ENCODE measurements at places on chromosomes 4 and X.

DNA sequence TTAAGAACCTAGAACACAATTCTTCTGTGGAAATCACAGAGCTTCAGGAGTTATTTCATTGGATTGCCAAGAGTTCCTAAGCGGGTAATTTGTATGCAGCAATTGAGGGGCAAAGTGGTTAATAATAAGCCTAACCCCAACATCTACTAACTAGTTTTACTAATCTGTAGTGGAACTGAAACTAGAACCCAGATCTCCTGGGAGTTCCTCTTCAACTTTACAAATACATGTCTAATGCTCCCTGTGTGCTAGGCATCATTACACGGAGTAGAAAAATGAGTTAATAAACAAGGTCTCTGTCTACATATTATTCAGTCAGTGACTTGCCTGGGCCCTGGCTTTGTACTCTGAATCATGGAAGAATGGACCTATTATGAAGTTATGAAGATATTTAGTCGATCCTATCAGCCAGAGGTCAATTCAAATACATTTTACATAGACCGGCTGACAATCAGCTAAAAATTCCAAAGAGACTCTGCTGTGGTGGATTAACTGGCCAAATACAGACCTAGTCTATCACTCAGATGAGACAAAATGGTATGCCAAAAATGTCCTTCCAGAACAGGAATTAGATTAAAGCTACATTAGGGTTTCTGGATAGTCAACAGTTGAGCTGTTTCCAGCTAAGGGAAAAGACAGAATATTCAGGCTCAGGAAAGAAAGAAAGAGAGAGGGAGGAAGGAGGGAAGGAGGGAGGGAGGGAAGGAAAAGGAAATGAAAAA lies 326.0 kb downstream of the FBXW7 start:
- DNase-seq: no peak

DNA sequence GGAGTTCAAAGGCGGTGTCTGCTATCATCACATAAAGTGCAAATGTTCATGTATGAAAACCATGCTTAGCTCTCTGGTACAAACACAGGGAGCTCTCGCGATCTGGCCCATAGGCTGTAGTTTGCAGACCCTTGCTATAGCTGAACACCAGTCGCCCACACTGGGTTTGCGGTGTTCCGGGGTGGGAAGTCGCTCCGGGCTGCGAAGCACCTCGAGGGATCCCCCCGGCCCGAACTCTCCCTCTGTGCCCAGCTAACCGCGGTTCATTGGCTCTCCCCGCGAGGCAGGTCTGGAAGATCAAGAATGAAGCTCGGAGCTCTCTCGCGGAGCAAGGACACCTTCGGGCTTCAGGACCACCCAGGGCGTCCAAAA lies 341 bp upstream of the PRPS2 start:
- DNase-seq: peak; percentile 10

DNA sequence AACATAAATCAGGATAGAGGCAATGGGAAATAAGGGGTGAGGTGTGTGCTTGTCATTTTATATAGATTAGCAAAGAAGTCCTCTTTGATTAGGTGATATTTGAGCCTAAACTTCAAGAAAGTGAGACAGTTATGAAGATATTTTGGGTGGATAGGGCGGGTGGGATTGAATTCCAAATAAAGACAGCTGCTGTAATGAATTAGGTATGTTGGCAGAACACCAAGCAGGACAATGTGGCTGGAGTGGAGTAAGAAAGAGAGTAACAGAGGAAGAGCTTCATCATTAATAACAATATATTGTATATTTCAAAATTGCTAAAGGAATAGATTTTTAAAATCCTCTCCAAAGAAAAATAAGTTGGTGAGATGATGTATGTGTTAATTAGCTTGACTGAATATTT lies 91.0 kb upstream of the CENPE start:
- DNase-seq: no peak

DNA sequence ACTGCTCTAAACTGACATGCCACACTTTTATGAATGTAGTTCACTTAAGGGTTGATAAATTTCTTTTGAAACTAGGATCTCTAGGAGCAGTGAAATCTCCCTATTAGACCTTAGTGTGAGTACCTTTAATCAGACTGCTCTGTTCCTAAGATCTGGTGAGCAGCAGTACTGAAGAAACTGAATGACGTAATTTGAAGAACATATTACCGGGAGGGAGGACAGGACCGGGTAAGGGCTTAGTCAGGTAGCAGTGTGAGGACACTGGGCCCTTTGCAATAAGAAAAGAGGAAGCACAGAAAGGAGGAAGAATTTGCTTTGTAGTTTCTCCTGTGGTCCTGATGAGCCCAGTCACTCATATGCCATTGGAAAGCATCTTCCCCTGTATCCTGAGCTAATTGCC lies 255.2 kb downstream of the THOC2 start:
- DNase-seq: no peak

GRCh38 chr4:152357206-152357605 lies 178.7 kb downstream of the FBXW7 start:
- no peak for DNase-seq

DNA sequence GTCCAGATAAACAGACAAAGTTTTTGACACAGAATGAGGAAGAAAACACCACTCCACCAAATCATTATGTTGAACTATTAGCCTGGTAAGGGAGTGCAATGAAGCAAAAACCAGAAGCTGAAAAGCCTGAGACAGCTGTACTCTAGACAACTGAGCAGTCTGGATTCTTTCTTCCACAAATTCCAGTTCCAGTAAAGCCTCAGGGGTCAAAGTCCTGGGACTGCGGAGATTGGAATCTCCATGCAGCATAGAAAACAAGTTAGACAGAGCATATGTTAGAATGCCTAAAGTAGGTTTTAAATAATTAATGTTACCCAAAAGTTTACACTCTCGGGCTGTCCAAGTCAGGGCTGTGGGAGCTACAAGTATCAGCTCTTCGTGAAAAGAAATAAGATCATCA lies 263.2 kb downstream of the TECRL start:
- no peak for DNase-seq

DNA sequence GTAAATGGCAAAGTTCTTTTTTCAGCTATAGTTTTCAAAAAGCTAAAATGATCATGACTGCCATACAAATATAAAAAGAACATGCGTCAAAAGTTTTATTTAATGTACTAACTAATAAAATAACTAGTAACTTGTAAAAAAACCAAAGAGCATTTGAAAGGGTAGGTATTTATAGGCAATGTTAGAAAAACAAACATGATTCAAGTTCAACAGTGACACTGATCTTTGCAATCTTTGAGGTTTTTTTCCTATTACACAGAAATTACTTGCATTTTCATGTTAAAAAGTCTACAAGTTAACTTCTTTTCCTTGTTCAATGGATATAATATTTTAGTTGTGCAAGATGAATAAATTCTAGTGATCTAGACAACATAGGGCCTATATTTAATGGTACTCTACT lies 72.3 kb upstream of the GRID2 start:
- DNase-seq: no peak

DNA sequence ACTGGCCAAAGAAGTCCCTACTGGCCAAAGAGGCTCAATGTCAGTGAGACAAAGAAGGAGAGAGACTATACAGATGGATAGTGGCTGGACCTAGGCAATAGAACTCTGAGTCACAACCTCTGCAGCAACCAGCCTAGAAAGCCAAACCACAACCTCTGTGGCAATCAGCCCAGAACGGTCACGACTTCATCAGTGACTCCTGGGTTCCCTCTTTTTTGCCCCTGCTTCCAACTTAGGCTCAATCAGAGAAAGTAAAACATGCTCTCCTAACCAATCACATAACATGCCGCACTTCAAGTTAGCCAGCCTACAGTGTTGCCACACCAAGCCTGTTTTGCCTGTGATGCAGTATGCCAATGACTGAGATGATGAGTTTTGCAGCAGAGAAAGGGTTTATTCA lies 203.4 kb downstream of the ANAPC10 start:
- peak; percentile 68 for DNase-seq

GRCh38 chr4:174933083-174933482 lies 14.9 kb downstream of the ADAM29 start:
- DNase-seq: no peak

- no peak for DNase-seq
Observed at GRCh38 chr4:66169341-66169740, 499.1 kb upstream of the EPHA5 start.

GRCh38 chrX:15854080-15854655 lies 445 bp downstream of the AP1S2 start:
- peak; percentile 43 for DNase-seq

GRCh38 chrX:134206221-134206620 lies 30.8 kb upstream of the CCDC160 start:
- DNase-seq: no peak

GRCh38 chr4:141416677-141417363 lies 196.1 kb downstream of the ZNF330 start:
- DNase-seq: no peak

GRCh38 chrX:138708268-138708667 lies 3.2 kb downstream of the FGF13 start:
- no peak for DNase-seq

GRCh38 chr4:96753216-96753615 lies 913.3 kb downstream of the PDHA2 start:
- DNase-seq: no peak

DNA sequence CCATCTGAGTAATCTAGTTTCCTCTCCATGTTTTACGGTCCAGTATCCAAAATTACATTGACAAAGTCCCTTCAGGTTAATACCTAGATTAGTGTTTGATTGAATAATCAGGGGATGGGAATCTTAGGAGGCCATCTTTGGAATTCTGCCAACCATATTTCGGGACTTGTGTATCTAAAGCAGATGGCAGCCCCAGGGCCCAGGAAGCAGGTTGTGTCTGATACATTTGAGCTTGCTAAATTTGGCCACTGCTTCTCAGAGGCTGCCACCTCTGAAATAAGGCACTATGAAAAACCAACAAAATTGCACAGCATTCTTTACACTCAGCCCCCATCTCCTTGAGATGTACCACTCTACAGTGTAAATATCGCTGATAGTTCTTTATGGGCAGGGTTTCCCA lies 102.1 kb downstream of the ASB9 start:
- no peak for DNase-seq

GRCh38 chr4:127182687-127183086 lies 450.1 kb upstream of the INTU start:
- no peak for DNase-seq

GRCh38 chr4:7298619-7299009 lies 106.3 kb downstream of the SORCS2 start:
- no peak for DNase-seq

- DNase-seq: no peak
Observed at GRCh38 chrX:20521222-20521621, 254.5 kb upstream of the RPS6KA3 start.

DNA sequence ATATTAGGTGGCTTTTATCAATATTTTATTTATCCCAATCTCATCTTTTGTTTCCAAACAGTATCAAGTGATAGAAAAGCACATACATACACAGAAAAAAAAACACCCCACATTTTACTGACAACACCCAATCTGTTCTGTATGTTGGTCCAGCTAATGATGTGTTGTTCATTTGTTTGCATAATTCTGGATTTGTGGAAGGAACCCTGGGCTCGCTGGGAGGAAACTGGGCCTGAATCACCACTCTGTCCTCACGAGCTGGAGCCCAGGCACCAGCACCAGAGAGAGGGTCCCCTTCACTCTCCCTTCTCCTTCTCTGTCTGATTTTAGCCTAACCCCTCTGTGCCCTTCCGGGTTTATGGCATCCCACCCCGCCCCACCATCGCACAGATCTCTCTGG lies 79.8 kb downstream of the PSAPL1 start:
- DNase-seq: no peak

GRCh38 chr4:8280158-8280875 lies 10.8 kb downstream of the HTRA3 start:
- DNase-seq: no peak

- DNase-seq: no peak
Observed at GRCh38 chr4:22202975-22203710, 254.6 kb upstream of the KCNIP4 start.

Data from hematopoietic multipotent progenitor cell treated with erythropoietin and hydrocortisone succinate and interleukin-3 and kit ligand, for 6 days (in vitro differentiated cells).